AG09309 (cell line): ENCODE measurements at places on chromosomes 4 and X.

DNA sequence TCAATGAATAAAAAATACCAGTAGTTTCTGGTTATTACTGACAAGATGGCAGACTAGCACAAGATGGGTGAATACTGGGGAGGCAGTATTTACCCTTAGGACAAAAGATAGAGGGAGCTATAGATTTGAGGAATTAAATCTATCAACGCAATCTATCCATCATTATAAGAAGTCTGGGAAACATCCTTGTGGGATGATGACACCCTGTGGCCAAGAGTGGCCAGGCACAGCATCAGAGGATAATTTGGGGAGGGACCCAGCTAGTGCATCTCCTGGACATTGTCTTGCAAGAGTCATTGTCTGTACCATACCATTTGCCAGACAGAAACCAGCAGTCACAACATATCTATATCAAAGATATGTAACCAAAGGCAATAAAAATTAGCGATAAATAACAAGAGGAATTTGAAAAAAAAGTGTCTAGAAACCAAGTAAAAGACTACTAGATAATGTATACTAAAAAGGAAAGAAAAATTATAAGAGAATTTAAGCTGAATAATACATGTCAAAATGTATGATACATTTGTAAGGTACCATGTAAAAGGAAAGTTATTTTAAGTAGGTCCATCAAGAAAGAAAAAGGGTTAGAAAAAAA is 22.9 kb downstream of the KCTD8 start:
- no peak for DNase-seq

- no peak for DNase-seq
These were observed 56.7 kb upstream of the RASSF6 start for GRCh38 chr4:73676861-73677323.

- no peak for DNase-seq
These were observed 16.9 kb downstream of the STAP1 start for GRCh38 chr4:67575232-67576058.

DNA sequence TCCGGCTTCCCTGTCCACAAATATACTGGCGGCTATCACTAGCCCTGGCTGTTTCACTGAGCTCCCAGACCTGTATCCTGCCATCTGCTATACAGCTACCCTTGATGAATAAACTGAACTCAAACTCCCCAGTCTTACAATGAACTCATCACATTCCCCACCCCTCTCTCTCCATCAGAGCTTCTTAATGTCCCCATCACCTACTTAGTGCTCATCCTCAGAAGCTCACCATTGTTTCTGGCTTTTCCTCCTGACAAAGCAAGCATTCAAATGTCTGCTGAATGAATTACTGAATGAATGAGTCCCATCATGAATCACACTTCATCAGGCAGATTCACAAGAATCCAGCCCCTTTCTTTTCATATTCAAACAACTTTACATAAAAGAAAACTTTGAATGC is 5.7 kb upstream of the DGAT2L6 start:
- DNase-seq, result no peak

- no peak for DNase-seq
These were observed 258.6 kb downstream of the FAM133A start for GRCh38 chrX:93932471-93933220.

DNA sequence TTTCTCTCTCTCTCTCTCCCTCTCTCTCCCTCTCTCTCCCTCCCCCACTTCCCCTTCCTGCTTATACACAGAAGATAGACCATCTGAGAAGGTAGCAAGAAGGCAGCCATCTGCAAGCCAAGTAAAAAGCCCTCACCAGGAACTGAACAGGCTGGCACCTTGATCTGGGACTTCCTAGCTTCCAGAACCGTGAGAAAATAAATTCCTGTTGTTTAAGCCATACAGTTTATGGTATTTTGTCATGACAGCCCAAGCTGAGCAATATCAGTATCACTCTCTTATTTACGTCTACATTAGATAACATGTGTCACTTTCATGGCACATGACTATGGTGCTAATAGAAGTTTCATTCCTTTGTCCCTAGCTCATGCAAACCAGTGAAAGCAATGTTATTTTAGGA is 581.1 kb downstream of the INPP4B start:
- no peak for DNase-seq

DNA sequence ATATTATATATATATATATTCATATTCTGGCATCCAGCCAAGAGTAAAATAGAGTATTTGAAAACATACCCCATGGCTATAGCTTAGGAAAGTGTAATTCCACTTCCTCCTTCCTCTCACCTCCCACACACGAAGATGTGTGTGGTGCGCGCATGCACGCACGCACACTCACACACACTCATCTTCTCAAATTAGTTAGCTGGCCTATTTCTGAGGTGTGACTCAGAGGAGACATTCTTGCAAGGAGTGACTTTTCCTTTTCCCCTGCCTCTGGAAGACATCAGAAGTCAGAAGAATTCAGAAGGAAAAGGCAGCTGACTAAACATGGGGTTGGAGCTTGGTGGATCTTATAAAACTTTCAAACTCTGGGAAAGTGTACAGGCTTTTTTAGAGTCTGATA is 8.8 kb downstream of the ENPEP start:
- DNase-seq, result peak; percentile 76

GRCh38 chr4:1417522-1418390 is 11.5 kb upstream of the NKX1-1 start:
- no peak for DNase-seq

- no peak for DNase-seq
These were observed 3.2 kb downstream of the ACOX3 start for GRCh38 chr4:8437281-8437680.

DNA sequence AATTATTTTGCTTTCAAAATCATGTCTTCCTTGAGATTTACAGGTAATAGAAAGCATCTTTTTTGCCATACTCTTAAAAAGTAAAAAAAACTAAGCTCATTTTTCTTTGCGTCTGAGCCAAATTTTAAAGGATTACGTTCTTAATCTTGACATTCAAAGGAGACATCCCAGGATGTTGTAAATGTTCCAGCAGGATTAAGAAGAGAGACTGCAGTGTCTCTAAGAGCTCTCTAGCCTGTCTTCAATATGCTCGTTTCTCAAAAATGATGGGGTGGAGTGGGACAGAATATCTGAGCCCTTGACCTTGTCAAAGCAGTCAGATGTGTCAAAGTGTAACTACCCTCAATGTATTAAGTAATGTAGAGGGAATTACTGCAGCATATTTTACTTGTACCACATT is 363.3 kb downstream of the PCDH7 start:
- no peak for DNase-seq

DNA sequence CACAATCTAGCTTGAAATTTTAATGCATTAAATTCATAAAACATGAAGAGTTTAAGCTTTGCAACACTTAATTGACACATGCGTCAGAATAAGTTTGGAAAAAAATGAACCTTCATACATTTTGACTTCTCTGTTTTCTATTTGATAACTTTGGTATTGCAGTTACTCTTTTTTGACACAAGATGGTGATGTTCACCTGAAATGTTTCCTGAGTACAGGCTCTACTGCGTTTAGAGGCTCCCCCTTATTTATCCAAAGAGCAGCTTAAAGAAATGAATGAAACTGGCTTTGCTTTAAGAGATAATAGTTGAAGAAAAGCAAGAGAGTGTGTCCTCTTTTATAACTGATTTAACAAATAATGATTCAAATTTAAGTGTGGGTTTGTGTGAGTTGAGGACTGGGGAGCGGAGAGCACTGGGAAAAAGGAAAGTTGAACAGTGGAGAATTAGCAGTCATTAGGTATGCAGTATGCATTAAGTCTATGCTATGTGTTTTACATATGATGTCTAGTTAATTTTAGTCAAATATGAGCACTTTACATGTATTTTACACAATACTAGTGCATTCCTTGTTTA is 180.6 kb upstream of the NUDT6 start:
- peak; percentile 16 for DNase-seq

DNA sequence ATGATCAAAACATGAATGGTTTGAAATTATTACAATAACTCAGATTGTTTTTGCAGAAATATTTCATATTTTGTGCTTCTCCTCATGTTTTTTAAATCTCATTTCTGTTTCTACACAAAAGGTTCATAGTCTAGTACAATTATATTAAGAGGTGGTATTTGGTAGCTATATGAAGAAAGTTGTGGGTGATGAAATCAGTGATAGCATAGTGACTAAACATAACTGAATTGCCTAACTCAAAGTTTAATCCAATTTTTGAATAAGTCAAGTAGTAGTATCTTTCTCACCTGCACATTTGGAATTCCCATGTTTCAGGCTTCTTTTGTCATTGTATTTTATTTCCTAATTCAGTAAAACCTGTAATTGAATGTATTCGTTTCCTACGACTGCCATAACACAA is 648.7 kb downstream of the GRID2 start:
- no peak for DNase-seq

DNA sequence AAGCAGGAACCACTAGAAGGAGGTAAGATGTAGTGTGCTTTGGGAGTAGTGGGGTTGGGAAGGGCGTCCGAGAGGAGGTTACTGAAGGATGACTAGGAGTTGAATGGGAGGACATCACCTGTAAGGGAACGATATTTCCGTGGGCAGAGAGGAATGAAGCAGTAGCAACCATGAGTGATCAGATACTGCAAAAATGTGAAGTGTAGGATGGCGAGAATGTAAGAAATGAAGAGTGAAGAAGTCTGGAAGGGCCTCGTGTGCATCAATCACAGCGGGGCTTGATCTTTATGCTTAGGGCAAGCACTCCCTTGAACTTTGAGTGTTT is 594 bp downstream of the MSMO1 start:
- DNase-seq, result no peak

GRCh38 chrX:16023790-16024734 is 99.3 kb upstream of the GRPR start:
- no peak for DNase-seq

DNA sequence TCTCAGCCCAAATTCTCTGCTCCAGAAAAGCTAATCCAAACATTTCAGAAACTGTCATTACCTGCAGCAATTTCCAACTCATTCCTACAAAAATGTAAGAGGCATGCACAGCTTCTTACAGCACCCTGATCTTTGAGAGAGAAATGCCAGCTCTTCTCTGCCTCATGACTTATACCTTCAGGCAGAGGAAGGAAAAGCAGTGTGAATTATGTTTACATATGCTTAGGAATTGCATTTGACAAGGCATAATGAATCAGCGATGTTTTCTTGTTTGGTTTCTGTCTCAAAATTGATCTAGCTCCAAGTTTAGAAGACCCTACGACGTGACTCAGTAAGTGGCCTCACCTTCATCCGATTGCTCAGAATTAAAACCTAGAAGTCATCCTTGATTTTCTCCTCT is 21.8 kb upstream of the AGA start:
- no peak for DNase-seq

DNA sequence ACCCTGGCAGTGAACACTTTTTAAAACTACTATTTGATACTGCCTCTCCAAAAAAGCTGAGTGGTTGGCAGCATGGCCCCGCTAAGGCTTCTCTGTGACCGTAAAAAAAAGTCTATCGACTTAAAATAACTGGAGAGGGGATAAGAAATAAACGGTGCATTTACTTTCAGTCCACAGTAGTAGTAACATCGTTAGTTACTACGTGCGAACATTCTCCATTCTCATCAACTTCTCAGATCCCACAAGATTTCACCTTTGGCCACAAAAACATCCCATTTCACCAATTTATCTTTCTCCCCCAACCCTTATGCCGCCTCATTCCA is 524 bp upstream of the EXOSC9 start:
- no peak for DNase-seq

GRCh38 chr4:139532947-139533346 is 23.1 kb downstream of the SETD7 start:
- no peak for DNase-seq

DNA sequence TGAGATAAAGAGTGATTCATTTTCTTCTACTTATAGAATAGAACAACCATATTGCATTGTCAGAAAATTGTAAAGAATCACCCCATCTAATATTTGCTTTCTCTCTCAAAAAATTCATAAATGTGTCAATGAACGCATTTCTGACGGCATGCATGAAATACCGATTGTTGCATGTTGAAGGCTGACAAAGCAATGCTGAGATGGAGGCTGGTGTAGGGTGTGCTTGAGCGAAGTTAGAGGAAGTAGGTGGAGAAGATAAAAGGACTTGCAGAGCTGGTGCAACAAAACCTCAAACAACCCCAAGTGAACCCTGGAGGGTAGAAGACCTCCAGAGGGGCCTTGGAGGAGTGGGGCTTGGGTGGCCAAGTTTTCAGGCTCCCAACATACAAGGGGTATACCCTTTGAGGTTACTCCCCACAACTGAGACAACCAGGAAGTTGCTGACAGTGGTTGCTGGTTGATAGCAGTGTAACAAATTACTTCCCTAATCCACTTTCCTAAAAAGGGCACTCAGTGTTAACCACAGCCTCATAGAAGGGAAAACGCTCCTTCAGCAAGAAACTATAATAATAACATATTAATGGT is 452.7 kb downstream of the NLGN4X start:
- DNase-seq, result no peak

- DNase-seq, result peak; percentile 99
These were observed at the start of gene GTPBP6 for GRCh38 chrX:318739-319578. TSS of gene GTPBP6 (minus strand) at chrX:318796. CDS start at chrX:318787, 9 bp downstream.

DNA sequence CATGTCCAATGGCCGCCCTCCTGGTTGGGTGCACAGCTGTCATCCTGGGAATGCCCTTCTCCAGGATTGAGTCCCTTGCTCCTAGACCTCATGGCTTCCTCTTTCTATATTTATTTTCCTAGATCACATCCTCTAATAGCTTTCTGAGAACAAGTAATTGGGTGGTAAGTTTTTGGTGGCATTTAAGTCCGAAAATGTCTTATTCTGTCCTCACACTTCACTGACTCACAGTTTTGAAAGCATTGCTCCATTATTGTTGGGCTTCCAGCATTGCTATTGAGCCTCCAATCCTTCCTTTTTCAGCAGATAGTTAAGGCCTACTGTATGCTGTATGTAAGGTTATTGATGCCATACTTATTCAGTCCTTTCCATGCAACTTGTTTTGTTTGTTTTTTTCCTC is 25.9 kb downstream of the PGM2 start:
- DNase-seq, result no peak

DNA sequence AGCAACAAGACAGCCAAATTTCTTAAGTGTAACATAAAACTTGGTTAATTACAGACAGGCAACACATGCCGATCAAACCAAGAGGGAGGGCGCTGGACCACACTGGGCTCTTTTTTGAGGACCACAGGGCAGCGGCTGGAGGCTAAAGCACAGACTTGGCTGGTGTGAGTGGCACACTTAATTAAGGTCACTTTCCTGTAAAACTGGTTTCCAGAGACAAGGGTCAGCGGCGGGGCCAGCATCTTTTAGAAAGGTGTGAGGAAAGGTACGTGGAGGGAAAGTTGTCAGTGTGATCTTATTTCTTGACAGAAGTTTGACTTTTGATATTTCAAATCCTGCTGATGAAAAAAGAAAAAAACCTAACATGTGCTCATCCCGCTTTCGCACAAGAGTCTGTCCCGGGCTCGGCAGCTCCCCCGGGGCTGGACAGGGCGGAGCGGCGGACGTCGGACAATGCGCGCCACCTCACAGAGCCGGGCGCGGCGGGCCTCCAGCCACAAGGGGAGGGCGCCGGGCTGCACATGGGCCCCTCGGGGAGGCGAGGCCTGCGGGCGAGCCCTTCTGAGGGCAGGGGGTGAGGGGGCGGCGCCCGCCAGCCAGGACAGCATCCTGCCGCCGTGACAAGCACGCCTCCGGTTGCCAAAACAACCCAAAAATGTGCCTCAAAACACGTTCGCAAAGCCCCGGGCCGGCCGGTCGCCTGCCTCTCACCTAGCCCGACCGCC is 660 bp upstream of the HSPA4L start:
- DNase-seq, result no peak

GRCh38 chr4:13244444-13244843 is 239.7 kb downstream of the RAB28 start:
- no peak for DNase-seq

- DNase-seq, result no peak
These were observed 465.6 kb upstream of the AGA start for GRCh38 chr4:177907736-177908424.
